ENCODE measurements at places on chromosomes 7 and 10. TPM values are rescaled to one million over a fixed set of nuclear protein-coding genes. Genes with fewer than 3 reads are reported as not detected.

The ARL5B gene
- total RNA-seq: 16.7 TPM

The SH2B2 gene
- total RNA-seq: 5.7 TPM

The TET1 gene
- 15.1 TPM for total RNA-seq

The AGK gene
- 18.8 TPM for total RNA-seq

The PON1 gene
- not detected for total RNA-seq

The LZTS2 gene
- total RNA-seq: 37.6 TPM

The HOXA13 gene
- 0.52 TPM for total RNA-seq

The NRP1 gene
- 120 TPM for total RNA-seq

The TFEC gene
- total RNA-seq: 2.1 TPM

The GHRHR gene
- total RNA-seq: not detected

The HOXA11 gene
- 2.1 TPM for total RNA-seq

The STX1A gene
- total RNA-seq: 8.4 TPM

The HKDC1 gene
- total RNA-seq: not detected

The PDGFA gene
- 44.4 TPM for total RNA-seq

The CNPY1 gene
- total RNA-seq: 0.52 TPM

The VAX1 gene
- total RNA-seq: not detected

The CCDC172 gene
- total RNA-seq: not detected

The FBXL15 gene
- 3.1 TPM for total RNA-seq

The MMRN2 gene
- total RNA-seq: 25.6 TPM

The GBX1 gene
- not detected for total RNA-seq

The CAMK2B gene
- 4.7 TPM for total RNA-seq

The CALML3 gene
- total RNA-seq: not detected

The ADRB1 gene
- total RNA-seq: 0.52 TPM

The AKR1C2 gene
- 4.2 TPM for total RNA-seq

The ACBD5 gene
- 15.7 TPM for total RNA-seq

The SAMD8 gene
- 17.7 TPM for total RNA-seq

The ATP5F1C gene
- 295 TPM for total RNA-seq

The CALHM1 gene
- not detected for total RNA-seq

The OGDHL gene
- total RNA-seq: 0.52 TPM

The ST8SIA6 gene
- total RNA-seq: 0.52 TPM

The STK31 gene
- total RNA-seq: 1.0 TPM

The ZCCHC24 gene
- total RNA-seq: 20.9 TPM

The DRGX gene
- total RNA-seq: not detected

The CACNB2 gene
- 4.2 TPM for total RNA-seq

The PRKAR2B gene
- 11.5 TPM for total RNA-seq

The UCN3 gene
- total RNA-seq: not detected

The GNAT3 gene
- total RNA-seq: not detected

The SHLD2 gene
- total RNA-seq: 19.3 TPM

The AKR1B15 gene
- total RNA-seq: under 0.01 TPM

The FZD8 gene
- total RNA-seq: 35.5 TPM

The NODAL gene
- not detected for total RNA-seq

The PRSS1 gene
- total RNA-seq: not detected
